Calu3 (cell line): ENCODE measurements at places on chromosomes 5 and 9. TPM values are rescaled to one million over a fixed set of nuclear protein-coding genes. Genes with fewer than 3 reads are reported as not detected.
A peak's percentile ranks its signal among the peaks of the same experiment; 100 is the strongest.

Gene TPPP
- total RNA-seq = 0.38 and 0.51 TPM in 2 replicates

Gene DAP
- total RNA-seq = 138 and 141 TPM in 2 replicates

Gene NR5A1
- 0.12 TPM in 1 of 2 replicates, not detected in the other for total RNA-seq

Gene ANKRD31
- total RNA-seq = 1.5 and 1.7 TPM in 2 replicates

Gene CNTNAP3
- total RNA-seq = 6.3 and 9.3 TPM in 2 replicates

Gene PRSS3
- total RNA-seq = 19.0 and 29.5 TPM in 2 replicates

Gene KIF24
- total RNA-seq = 4.1 and 4.2 TPM in 2 replicates

Gene SHISAL2B
- not detected in 2 replicates for total RNA-seq

Gene OR1L8
- total RNA-seq = not detected in 2 replicates

GRCh38 chr5:83760579-83760978 is 39.9 kb upstream of the HAPLN1 start:
- no peak for DNase-seq

- DNase-seq = no peak
These were observed 1.1 kb upstream of the UBAP2 start for GRCh38 chr9:34049630-34050384.

- no peak for DNase-seq
These were observed 6.9 kb downstream of the ARHGAP26 start for GRCh38 chr5:142777099-142777498.

DNA sequence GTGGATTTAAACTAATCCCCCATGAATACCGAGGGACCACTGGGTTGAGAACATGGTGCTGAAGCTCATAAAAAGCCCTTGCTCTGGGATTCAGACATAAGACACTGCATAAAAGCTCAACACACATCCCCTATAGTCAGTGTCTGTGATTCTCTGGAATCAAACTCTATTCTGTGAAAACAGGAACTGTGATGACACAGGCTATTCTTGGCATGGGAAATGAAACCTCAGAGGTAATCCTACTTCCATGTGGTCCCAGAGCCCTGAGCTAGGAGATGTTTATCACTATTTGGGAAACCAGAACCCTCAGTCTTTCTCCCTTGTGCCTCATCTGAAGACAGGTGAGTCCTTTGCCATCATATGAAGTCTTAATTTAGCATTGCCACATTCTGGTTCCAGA is 135.4 kb upstream of the PRSS3 start:
- no peak for DNase-seq

GRCh38 chr5:59799668-59800346 is 93.7 kb downstream of the PDE4D start:
- DNase-seq = peak; percentile 46

DNA sequence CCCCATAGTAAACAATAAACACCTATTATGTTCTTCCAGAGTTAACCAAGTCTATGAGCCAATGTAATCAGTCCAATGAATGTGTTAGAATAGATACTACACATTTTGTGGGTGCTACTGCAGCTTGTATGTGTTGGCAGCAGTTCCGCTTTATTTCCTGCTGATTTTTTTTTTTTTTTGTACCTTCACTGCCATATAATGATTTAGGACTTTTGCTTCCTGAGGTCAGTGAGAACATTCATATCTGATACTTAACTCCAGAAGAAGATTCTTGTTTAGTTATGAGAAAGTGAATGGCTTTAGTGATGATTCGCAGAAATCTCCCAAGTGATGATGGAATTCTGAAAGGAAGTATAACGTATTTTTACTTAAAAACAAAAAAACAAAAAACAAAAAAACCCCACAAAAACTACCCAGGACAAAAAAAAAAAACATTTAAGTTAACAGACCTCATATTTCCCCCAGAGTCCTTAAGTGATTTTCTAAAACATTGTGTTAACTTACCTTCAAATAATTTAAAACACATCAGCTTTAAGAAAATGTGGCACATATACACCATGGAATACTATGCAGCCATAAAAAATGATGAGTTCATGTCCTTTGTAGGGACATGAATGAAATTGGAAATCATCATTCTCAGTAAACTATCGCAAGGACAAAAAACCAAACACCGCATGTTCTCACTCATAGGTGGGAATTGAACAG is 24.7 kb upstream of the LMNB1 start:
- no peak for DNase-seq

DNA sequence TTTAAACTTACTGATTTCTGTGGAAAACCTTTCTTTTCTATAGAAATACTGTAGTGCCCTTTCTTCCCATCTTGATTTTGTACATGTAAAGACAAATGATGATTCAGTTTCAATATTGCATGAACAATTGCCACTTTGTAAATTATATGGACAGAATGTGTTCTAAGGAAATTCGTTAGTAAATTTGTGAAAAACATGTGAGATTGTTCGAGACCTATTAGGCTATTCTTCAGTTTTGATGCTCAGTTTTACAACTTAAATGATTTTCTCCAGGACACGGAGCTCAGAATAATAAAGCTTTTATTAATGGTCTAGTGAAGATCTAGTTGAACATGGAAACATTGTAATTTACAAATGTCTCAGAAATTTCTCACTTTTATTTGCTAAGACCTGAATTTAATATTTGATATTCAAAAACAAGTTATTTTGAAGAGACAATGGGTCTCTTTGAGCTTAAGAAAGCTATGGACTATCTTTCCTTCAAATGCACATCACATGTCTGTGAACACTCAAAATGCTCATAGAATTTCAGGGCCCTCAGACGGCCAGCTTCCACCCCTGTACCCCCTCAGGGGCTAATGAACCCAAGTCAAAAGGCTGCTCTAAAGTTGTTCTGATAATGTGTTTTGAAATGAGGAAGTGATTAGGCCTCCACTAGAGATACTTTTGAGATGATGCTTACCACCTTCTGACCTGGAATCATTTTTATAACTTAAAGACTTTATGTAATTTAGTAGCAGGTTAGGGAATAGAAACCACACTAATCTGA is 54.1 kb upstream of the FSD1L start:
- no peak for DNase-seq

DNA sequence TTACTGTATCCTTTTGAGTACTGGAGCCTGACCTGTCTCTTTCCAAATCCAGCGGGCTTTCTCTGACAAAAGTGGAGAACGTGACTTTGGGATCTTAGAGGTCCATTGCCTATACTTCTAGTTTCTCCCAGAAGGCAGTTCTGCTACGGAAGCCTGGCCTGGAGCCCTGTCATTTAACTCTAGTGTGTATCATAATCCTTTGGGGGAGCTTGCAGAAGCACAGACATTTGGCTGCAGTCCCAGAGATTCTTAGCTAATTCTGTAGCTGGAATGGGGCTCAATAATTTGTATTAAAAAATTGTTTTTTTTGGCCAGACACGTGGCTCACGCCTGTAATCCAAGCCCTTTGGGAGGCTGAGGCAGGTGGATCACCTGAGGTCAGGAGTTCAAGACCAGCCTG is 3.0 kb downstream of the HARS2 start:
- no peak for DNase-seq

- no peak for DNase-seq
These were observed 49.6 kb downstream of the ZFR start for GRCh38 chr5:32394981-32395380.

DNA sequence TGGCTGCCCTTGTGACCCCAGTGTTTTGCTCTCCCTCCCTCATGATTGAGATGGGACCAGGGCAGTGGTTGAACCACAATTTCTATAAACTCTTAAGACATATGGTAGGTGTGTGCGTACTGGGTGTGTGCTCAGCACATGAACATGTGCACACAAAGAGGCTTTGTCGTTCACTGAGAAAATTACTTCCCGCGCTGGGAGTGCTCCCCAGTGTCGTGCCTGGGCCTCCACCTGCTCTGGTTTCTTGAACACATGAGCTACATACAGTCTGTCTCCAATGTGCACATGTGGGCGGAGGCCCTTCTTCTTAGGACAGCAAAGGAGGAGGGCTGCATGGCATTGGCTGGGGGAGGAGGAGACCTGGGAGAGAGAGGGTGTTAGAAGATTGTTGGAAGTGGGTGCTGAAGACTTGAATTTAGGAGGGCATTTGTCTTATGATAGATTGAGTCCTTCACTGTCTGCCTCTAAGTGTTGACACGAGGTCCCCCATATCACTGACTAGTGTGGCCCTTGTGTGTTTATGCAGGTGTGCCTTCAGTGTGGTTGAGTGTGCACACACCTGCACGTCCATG is 170.0 kb downstream of the CACNA1B start:
- DNase-seq = no peak

GRCh38 chr5:151703227-151703626 is 16.5 kb upstream of the SPARC start:
- DNase-seq = no peak

DNA sequence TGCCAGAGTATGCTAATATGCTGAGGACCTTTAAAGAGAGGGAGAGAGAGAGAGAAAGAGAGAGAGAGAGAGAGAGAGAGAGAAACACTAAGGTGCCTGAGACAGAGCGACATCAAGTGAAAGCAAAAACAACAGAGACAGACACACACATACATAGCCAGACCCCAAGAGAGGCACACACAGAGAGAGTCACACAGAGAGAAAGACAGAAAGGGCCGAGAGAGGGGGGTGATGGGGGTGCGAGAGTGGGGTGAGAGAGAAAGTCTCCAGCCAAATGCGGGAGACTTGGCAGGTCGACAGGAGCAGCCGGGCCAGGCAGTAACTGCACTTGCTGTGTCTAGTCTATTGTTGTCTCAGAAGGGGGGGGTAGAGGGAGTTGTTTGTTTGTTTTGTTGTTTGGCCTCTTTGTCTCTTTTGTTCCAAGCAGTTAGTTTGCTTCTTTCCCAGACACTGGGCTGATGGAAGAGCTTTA is 30.1 kb upstream of the NFIB start:
- no peak for DNase-seq

- DNase-seq = no peak
These were observed 29.4 kb upstream of the POMT1 start for GRCh38 chr9:131473198-131473885.

GRCh38 chr5:56123531-56124243 is 109.4 kb downstream of the ANKRD55 start:
- peak; percentile 48 for DNase-seq

GRCh38 chr9:111621895-111622480 is 9.1 kb upstream of the DNAJC25 start:
- peak; percentile 50 for DNase-seq

DNA sequence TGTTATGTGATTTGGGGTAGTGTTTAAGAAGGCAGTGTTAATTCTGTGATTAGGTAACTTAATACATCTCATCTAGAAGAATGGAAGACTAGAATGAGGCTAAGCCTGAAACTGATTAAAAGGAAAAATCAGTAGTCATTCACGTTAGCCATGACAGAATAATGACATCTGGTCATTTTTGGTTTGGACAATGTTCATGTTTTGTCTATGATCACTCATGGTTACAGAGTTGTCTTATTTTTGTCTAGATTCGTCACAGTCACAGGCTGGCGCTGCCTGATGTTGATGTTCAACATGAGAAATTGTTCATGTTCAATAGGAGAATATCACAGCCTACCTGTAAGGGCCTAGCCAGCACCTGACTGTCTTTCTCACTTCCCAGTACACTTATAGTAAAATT is 9.5 kb upstream of the DOCK2 start:
- DNase-seq = no peak

DNA sequence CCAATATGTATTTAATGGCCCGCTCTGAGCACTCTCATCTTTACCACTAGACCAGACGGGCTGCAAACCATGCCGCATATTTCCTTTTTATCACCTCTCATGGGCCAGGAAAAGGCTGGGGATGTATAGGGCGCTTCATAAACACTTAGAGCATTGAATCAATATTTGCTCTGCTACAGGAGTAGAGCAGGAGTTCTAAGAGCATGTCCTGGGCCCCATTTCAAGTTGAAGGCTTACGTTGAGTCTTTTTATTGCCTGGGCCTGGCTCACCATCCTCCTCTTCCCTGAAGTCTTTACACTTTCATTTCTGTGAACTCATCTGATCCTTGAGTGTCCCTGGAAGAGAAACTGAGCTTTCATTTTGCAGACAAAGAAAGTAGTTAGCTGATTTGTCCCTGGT is 112.4 kb downstream of the FSTL4 start:
- DNase-seq = no peak

DNA sequence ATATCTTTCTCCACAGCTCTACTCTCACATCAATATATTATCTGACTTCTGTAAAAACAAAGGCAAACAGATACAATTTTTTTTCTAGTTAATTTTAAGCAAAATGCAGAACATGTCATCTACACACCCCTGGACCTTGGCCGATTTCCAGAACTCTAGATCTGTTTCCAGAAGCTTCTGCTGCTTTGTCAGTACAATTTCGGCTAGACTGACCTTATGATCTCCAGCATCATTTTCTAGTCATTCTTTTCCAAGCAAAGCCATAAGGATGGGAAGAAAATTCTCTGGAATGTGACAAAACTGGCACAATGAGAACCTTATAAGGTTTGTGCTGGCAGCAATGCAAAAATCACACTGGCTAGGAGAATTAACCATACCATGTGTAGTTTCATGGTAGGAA is 132.8 kb upstream of the MPDZ start:
- no peak for DNase-seq

DNA sequence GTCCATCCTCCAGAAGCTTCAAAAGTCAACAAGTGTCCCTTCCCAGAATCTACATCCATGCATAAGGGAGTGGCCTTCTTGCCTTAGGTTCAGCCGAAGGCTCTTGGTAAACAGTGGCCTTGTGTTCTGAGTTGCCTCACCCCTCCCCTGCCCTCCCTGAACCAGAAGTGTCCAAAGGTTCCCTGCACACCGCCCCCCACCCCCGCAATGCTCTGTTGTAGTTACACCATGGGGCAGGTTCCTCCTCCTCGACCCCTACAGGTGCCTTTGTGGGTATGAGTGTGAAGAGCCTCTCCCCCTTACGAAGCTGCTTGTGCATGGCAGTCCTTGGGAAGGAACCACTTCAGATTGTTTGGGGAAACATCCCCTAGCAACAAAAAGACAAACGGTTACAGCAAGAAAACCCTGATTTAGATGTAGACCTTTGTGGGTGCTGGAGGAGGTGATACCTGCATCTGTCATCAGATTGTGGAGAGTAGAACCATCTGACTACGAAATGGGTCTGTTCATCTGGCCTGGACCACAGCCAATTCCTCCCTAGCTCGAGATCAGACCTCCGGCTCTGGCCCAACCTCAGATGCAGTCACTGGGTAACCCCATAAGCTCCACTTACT is 7.1 kb downstream of the SPACA9 start:
- DNase-seq = no peak

- no peak for DNase-seq
These were observed 828.4 kb downstream of the TLR4 start for GRCh38 chr9:118532592-118532991.

DNA sequence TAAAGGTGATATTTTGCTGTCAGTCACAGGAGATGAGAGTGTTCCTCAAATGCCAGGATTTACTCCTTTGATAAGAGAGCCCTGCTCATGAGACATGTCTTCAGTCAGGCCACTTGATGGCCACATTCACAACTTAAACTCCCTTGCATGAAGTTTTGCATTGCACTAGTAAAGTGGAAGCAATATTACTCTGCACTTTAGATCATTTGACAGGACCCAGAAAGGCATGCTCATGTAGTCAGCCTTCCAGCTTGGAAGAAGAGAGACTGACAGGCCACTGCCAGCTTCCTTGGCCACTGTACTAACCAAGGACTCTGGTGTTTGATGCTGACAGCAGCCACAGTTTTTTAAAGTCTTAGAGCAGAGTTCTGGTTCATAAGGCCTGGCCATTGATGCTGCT is 42.6 kb downstream of the NPR3 start:
- DNase-seq = no peak
